ENCODE measurements at places on chromosomes 11 and 22.

GRCh38 chr11:81869351-81870065, 864.2 kb downstream of the FAM181B start:
- ATAC-seq = peak; percentile 89

GRCh38 chr11:69922015-69922595, 102.9 kb upstream of the FGF3 start:
- no peak for ATAC-seq

DNA sequence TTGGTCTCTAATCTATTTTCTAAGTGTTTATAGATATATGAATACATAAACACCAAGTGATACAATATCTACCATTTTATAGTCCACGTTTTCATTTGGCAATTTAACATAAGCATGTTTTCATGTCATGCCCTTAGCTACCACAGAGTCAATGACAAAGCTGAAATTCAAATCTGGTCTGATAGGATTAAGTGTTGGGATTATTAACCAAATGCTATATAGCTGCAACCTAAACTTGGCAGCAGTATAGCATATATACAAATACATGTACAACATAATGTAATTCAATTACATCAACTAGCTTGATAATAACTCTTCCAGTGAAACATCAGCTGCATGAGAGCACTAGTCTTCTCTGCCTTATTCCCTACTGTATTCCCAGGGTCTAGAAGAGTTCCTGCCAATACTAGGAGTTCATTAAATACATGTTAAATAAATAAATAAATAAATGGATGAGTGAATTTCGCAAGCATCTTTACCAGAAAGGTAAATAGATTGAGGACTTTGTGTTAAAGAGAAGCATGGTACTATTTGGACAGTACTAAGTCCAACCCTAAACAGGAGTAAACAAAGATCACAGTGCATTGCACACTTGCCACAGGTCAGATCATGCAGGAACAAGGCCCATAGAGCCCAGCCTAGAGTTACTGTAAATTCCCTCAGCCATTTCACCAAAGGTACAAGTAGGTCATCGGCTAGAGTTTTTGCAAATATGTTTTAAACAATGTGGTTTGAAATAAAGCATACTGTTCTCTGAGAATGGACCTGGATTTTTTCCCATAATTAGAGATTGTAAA, 12.8 kb downstream of the SAA4 start:
- ATAC-seq = no peak

- ATAC-seq = no peak
Observed at GRCh38 chr22:49863931-49864330, 10.3 kb downstream of the ZBED4 start.

DNA sequence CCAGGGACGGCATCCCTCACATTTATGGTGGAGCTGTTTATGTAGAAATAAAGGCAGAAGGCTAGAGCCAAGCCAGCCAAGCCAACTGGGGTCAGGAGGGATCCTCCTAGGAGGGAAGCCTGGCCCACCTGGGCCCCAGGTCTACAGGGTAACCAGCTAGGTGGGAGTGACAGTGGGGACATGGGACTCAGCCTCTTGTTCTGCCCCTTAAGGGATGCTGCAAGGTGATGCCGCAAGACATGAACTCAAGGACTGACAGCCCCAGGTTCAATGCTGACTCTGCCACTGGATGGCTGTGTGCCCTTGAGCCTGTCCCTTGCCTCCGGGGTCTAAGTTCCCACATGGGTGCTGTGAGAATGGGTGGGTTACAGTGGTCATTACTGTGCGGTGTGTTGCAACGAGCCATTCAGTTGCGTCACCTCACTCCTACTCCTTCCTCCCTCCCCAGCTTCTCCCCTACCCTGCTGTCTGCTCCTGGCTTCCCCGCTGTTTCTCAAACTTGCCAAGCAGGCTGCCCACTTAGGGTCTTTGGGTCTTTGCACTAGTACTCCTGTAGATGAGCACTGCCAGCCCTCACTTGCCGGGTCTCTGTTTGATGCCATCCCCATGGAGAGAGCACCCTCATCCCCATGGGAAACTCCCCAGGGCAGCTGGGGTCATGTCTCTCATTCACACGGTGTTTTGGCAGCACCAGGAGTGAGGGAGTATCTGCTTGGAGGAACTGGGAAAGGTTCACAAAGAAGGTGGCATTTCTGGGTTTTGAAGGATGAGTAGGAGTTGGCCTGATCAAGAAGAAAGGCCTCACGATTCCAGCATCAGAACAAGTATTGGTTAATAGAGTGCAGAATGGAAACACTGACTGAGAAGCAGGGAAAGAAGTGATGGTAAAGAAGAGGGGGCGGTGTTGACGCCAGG, 43.0 kb upstream of the RTL6 start:
- ATAC-seq = no peak

DNA sequence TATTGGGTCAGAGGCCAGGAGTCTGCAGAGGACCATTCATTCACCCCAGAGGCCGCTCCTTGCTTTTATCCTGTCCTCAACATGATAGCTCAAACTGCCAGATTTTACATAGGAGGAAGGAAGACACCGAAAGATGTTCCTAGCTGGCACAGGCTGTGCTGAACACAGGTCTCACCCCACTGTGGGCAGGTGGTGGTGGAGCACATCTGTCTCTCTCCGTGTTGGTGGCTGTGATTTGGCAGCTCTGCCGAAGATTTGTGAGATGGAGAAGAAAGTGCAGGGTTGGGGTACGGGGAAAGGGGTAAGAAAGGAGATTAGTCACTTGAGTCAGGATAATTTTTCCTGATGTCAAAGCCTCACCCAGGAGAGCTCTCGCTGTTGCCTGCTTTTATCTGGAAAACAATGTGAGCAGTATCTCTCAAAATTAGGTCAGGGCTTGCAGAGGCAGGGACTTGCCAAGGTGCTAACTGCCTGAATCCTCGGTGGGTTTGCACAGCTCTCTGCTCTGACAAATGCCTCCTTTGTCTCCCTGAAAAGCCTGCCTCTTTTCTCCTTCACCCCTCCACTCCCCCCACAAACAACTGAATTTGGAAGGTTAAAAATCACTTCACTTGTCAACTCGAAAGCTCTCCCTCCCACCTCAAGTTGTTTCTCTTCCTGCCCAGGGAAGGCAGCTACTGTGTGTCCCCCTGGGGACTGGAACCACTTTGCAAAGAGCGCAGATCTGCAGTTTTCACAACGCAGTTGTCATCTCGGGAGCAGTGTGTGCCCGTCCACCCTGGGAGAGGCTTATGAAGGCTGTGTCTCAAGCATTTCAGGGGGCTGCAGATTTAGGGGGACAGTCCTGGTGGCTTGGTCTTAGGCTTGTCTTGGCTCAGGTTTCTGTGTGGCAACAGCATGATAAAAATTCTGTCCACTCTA, 299.7 kb downstream of the ST3GAL4 start:
- ATAC-seq = no peak

- ATAC-seq = no peak
Observed at GRCh38 chr11:643849-644738, 7.0 kb downstream of the DRD4 start.

DNA sequence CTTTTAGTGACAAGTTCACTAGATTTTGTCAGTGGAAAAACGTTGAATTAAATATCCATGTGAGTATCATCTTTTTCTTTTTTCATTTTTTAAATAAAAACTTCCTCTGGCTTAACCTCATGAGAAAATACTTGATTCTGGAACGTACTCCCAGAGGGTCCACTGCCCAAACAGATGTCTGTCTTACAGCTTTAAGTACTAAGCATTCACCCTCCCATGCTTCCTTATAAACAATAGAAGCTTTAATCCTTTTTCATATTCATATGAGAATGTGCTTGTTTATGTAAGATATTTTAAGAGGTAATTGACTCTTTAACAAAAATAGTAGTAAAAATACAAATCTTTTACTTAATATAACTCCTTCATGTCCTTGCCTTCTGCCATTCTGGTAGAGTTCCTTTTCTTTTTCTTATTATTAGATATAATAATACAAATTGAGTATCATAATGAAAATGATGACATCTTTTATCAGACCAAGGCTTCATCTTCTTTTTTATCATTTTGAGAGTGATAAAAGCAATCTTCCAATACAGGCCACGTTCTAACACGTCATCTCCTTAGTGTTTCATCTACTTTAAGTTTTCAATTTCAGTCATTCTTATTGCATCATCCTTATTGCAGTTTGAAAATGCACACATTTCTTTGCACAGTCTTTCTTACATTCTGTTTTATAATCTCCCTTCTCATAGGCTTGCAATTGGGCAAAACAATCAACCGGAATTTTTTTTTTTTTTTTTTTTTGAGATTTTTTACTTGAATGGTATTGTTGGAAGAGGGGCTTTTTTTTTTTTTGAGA, 69.5 kb upstream of the MYO18B start:
- ATAC-seq = peak; percentile 91

- ATAC-seq = no peak
Observed at GRCh38 chr11:58465690-58466089, 23.7 kb upstream of the OR5B12 start.

DNA sequence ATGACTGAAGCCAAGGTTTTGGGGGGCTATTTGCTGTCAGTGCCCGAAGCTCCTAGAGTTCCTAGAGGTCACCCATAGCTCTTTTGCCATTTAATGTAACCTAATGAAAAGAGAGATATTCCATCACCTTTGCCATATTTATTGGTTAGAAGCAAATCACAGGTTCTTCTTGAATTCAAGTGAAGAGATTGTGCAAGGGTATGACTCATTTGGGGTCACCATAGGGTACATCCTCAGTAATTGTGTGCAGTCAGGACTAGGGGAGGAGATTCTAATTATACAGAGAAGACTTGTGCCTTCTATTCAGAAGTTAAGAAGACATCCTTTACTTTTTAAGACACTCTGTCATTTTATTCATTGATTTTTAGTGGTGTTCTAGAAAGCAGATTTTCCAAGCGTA, 6.9 kb upstream of the PRAME start:
- no peak for ATAC-seq
